ENCODE measurements at places on chromosomes 11 and 22.

DNA sequence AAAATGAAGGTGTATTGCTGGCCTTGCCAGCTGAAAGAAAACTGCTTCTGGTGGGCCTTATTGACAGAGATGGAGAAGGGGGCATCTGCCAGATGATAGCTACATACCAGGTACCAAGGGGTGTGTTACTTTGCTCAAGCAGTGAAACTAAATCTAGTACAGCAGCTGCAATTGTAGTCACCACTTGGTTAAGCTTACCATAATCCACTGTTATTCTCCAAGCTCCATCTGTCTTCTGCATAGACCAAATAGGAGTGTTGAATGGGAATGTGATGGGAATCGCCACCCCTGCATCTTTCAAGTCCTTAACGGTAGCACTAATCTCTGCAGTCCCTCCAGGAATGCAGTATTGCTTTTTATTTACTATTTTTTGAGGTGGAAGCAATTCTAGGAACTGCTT lies 45.8 kb upstream of the LIN7C start:
- DNase-seq = no peak

DNA sequence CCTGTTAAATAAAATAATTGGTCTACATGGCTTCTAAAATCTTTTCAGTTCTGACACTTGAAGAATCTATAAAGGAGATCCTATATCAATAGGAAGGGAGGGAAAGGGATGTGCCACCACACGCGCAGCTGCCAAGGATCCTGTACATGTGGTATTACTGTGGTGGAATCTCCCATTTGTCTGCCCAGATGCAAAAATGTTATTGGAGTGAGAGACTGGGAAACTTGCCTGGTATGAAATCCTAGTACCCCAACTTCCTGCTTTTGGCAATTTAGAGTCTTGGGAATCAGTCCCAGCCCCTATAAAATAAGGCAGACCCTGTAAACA lies 81.9 kb upstream of the PICALM start:
- no peak for DNase-seq

DNA sequence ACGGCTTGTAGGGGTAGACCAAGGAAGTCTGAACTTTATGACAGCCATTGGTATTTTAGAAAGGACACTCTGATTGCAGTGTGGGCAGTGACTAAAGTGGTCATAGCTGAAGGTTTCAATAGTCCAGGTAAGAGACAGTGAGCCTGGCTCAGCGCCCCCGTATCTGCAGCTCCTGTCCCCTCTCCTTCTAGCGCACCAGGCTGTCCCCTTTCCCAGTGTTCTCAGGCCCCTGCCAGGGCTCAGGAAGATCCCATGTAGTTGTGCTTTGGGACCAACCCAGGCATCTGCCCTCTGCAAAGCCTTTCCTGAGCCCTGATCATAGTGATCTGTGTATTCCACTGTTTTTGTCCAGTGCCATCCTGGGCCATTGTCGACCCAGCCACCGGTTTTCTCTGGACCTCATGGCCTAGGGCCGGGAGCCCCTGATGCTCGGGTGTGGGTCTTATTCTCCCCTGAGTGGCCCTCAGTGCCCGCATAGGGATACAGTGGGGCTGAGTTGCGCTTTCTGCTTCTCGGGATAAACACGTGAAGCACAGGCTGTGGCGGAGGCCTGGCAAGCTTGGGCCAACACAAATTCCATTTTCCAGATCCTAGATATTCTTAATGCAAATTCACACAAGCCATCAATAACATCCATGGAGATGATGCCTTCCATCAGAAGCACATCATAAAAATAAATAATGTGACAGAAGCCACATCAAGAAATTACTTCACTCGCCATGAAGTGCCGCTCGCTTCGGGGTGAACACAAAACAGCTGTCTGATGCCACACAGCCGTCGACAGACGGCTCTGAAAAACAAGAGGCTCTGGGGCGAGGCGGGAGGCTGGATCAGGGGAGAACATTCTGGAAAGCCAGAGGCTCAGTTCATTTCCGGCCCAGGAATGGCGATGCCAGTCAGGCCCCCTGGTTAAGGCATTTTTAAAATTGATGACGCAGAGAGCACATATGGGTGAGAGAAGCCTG lies 805.0 kb downstream of the TBC1D22A start:
- no peak for DNase-seq

DNA sequence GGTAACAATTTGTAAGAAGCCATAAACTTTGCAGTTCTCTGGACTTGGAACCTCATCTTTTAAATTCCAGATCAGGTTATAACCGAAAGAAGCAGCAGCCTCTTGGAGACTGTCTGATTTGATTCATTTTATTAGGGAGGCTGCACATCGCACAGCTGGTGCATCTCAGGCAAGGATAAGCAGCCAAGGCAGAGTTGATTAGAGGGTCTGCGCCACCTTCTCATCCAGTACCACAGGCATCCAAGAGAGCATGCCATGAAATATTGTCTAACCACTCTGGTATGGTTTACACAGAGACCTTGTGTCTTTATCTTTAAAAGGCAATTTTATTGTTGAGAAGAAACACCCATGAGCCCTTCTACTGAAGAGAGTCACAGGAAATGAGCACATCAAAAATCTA lies 16.2 kb upstream of the CWF19L2 start:
- no peak for DNase-seq

- no peak for DNase-seq
These were observed 89.1 kb downstream of the BBOX1 start for GRCh38 chr11:27129686-27130085.

DNA sequence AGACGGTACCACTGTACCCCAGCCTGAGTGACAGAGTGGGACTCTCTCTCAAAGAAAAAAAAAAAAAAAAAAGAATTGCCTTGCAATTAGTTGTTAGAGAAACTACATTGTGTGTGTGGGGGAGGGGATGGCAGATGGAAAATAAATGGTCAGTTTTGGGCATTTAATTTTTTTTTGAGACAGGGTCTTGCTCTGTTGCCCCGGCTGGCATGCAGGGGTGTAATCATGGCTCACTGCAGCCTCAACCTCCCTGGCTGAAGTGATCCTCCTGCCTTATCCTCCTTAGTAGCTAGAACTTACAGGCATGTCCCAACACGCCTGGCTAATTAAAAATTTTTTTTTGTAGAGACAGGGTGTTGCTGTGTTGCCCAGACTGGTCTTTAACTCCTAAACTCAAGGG lies 36.4 kb downstream of the WEE1 start:
- DNase-seq = no peak

- no peak for DNase-seq
These were observed 375.8 kb downstream of the INSC start for GRCh38 chr11:15490535-15490934.

DNA sequence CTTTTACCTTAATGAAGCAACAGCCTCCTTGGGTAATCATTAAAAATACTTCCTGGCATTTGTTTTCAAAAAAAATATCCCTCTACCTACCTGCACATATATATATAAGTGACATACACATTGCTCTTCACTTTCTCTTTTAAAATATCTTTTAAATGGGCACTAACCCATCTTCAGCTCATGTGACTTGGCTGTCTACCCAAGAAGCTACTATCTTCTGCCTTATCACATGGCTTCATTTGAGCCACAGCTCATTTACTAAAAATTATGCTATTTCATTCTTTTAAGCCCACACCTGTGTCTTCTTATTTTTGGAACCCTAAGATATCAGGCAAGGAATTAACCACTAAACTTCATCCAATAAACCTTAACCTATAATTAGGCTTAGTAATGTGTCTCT lies 37.0 kb upstream of the SOX6 start:
- DNase-seq = no peak

GRCh38 chr11:2574553-2575535 lies 125.0 kb downstream of the KCNQ1OT1 start:
- no peak for DNase-seq

GRCh38 chr11:67033661-67034166 lies 10.8 kb downstream of the SYT12 start:
- DNase-seq = peak; percentile 93

- no peak for DNase-seq
These were observed 40.9 kb upstream of the LIPT2 start for GRCh38 chr11:74534216-74534945.

DNA sequence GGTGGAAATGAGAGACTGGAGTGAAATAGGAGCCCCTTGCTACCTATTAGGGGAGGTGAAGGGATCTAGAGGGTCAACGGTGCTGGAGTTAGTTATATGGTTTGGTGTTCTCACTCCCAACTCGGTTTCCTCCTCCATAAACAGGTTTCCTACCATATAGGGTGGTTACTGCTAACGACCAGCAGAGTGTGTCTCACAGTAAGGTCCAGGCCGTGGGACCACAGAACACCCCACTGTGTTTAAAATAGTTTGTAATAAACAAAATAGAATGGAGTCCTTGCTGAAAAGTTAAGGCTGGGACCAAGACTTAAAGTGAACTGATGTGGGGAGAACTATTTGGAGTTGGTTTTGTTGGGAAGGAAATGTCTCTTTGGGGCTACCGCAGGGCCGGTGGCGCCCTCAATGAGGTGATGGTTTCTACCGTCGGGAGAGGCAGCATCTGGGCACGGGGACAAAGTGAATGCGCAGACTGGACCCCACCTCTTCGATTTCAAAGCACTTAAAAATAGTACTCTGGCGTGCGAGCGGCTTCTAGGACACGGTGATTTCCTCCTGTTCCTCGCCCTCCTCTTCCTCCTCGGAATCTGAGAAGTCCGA lies 4.5 kb downstream of the DBX1 start:
- DNase-seq = no peak

DNA sequence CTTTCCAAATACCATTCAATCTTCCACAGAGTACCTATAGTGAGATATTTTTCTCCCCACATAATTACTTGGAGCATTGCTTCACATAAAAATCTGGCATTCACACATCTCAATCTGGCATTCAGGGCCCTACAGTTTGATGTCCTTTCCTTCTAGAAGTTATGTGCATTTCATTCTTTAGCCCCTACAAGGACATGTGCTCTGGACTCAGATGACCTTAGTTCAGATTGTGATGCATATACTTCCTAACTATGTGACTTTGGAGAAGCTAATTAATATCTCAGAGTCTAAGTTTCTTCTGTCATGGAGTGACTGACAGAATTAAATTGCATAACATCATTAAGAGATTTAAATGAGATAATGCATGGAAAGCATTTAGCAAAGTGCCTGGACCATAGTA lies 25.9 kb upstream of the PRSS23 start:
- DNase-seq = no peak

GRCh38 chr22:24576778-24577177 lies 16.1 kb downstream of the LRRC75B start:
- no peak for DNase-seq

- no peak for DNase-seq
These were observed 84.6 kb upstream of the GUCY1A2 start for GRCh38 chr11:107102692-107103477.

DNA sequence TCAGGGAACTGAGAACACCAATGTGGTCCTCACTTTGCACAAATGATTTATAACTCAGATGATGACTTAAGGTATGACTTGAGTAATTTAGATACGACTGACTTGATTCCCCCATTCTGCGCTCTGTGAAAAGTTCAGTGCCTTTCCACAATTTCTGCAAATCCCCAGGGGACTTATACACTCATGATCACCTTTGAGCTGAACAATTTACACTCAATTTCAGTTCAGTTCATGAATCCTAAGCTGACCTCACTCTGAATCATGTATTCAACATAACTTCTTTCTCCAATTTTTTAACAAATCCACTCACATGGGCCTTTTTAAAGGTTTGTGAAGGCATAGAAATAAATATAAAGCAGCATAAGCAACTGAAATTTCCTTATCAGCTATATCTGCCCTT lies 274.2 kb downstream of the FAM76B start:
- no peak for DNase-seq

- peak; percentile 15 for DNase-seq
These were observed 151.6 kb upstream of the BLID start for GRCh38 chr11:122267602-122268001.

- DNase-seq = no peak
These were observed 17.7 kb downstream of the ELFN2 start for GRCh38 chr22:37409459-37410050.

- no peak for DNase-seq
These were observed 254.0 kb upstream of the FAT3 start for GRCh38 chr11:91970624-91971023.

DNA sequence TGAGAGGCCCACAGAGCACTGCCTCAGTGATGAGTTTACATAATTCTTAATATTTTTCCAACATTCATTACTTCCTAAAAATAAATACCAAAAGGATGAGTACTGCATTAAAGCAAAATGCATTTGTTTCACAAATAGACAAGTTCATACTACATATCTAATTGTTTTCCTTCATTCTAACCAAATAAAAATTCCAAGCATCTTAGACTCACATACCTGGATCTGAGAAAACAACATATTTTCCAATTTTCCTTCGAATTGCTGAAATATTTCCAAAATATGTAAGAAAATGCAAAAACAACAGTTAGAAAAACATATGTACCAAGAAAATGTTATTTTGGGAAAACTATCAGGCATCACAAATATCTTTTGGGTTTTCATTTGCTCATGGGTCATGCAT lies 127.9 kb upstream of the CEP126 start:
- no peak for DNase-seq

DNA sequence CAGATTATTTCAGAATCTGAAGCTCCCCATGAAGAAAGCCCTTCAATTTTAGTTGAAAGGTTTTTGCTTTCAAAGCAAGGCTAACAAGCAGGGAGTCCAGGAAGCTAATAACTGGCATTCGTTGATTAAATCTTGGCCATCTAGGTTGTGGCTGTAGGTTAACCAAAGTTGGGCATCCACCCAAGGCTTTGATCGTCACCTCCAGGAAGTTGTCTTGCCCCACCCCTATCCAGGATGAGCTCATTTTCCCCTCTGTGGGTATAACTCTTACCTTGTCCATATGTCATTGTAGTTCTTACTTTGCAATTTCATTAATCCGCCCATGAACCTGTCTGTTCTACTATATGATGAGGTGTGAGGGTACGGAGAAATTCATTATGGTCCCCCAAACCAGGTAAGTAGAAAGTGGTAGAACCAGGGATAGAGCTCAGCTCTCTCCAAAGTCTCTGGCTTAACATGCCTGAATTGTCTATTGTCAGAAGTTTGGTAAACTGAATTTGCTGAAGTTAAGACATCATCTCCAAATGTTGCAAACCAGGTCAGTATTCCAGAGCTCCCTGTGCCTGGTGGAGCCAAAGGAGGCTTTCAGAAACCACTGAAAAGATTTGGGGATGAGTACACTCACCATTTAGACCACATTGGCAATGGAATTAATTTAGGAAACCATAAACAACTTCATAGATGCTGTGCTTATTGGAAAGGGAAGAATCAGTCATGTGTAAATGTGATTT lies 97.1 kb downstream of the CD44 start:
- no peak for DNase-seq

GRCh38 chr22:48569476-48570233 lies 1258.0 kb downstream of the BRD1 start:
- no peak for DNase-seq

Data from non-pigmented ciliary epithelial cell (primary cell).